G401 (cell line): ENCODE measurements at places on chromosomes 3 and 15.

GRCh38 chr3:69179740-69180372, 57.5 kb upstream of the LMOD3 start:
- no peak for DNase-seq

DNA sequence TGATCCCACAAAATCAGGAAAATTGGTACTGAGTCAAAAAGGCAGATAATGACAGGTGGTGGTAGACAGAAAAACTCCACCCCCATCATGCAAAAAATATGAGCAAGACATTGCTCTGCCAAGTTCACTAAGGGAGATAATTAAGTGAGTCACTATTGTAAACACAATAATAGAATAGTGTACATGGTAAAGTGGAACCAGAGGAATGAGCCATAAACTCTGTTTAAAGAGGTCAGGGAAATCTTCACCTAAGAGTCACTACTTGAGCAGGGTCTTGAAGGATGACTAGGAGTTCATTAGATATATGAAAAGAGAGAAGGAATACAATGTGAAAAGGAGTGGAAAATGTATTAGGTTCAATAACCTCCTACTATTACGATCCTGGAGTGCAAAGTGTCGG, 213.4 kb upstream of the PEX5L start:
- no peak for DNase-seq

DNA sequence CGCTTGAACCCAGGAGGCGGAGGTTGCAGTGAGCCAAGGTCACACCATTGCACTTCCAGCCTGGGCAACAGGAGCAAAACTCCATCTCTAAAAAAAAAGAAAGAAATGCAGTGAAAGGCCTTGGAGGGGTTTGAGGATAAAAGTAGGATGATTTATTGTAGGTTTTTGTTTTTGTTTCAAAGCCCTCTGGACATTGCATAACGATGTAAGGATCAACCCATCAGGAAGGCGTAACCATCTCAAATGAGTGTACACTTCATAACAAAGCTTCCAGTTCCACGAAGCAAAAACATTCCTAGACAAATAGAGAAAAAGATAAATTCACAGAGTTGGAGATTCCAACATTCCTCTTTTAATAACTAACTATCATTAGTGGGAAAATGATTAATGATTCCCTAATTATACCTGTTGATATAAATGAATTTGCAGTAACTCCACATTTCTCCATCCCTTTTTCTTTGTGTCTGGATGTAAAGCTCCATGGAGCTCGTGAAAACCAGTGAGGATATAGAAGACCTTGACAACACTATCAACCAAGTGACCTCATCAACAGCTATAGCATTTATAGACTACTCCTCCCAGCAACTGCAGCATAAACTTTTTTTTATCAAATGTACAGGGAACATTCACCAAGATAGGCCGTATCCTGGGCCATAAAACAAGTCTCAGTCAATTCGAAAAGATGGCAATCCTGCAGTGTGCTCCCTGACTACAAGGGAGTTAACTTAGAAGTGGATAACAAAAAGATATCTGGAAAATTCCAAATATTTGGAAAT, 48.7 kb upstream of the PPP4R2 start:
- no peak for DNase-seq

DNA sequence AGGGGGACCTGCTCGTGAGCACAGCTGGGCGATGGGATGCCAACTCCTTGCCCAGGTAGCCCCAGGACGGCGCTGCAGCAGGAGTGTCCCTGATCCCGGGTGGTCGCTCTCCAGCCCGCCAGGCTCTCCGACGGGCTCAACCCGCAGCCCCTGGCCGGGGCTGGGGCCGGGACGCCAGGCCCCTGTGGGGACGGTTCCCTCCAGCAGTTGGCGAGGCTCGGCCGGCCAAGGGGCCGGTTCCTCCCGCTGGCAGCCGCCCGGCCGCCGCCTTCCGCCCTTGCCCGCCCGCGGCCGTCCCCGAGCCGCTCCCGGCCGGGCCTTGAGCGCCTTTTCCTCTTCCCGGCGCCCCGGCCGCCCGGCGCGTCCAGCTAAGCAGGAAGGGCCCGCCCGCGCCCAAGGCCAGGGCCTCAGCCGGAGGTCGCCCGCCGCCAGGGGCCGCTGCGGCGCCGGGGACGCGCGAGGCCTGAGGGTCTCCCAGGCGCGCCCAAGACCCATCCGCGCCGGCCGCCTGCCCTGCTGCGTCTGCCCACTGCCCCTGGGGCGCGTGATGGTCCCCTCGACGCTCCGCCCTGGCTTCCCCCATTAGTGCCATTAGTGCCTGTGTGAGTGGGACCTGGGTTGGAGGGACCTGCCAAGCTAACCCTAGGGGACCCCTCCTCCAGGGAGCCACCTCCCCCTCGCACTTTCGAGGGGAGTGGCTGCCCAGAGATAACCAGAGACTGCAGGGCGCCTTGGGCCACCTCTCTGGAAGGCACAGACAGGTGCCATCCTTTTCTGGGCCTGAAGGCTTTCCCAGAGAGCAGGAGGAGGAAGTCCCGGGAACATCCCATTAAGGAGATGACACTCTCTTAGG, 106.4 kb downstream of the FBLN2 start:
- no peak for DNase-seq

GRCh38 chr15:75508840-75509532, 57.5 kb upstream of the SIN3A start:
- DNase-seq: peak; percentile 20

DNA sequence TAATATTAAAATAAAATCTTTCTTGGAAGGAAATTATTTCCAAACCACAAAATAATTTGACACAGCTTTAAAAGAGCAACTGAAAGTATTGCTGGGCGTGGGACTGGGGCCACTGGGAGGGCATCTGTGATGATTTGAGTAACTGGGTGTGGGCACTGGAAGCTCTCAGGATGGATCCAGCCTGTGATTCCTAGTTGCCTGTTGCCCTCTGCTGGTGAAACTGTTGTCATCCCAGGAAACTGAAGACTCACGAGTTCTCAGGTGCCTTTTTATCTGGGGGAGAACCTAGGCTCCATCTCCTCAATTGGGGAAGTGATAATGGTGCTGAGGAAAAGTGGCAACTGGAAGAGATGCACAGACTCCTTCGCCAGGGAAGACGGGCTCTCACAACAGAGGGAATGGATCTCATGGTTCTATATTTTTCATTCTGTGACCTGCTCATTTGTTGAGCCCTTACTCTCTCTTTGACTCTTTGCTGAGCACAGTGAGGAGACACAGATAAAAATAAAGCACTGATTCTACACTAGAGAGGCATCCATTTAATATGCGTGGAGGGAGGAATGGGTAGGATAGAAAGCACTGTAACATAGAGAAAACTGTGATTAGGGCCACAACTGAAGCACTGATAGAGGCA, 61.6 kb downstream of the TPRG1 start:
- DNase-seq: peak; percentile 94

DNA sequence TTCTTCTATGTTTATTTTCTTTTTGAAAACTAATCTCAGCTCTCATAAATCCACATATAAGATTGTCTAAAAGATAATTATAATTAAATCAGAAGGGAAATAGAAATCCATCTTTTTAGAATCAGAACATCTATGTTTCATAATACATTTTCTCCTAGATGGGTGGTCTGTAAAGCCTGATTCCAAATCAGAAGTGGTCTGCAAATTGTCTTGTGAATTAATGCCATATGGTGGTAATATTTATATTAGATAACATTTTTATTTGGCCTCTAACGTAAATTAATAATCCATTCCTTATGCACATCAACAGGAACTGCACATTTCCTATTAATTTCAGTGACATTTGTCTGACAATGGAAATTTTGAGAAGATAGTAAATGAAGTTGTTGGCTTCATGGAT, 52.8 kb upstream of the TBC1D5 start:
- no peak for DNase-seq

DNA sequence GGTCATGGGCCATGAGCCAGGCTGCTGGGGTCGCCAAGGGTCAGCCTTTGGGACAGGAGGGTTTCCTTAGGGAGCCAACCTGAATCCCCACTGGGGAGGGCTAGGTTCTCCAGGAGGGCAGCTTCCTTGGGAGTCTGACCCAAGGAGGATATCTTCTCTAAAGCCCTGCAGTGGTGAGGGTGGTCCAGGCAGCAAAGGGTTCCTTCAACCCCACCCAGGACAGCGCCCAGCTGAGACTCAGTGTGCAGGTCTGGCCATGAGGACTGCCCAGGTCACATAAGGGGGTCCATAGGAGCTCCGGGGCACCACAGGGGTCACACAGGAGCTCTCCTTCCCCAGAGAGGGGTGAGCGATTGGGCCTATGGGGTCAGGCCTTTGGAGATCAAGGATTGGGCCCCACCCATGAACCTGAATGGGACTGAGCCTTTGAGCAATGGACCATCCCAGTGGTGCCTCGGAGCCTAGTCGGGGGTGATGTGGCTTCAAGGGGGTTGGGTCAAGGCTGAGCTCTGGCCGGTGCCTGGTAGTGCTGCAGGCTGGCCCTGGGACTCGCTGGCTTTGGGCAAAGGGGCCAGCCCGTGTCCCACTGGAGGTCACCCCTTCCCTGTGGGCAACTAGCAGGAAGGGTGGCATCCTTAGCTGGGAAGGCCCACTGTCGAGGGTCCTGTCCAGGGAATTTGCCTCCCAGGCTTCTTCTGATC, 216.5 kb downstream of the SNRPN start:
- DNase-seq: no peak

DNA sequence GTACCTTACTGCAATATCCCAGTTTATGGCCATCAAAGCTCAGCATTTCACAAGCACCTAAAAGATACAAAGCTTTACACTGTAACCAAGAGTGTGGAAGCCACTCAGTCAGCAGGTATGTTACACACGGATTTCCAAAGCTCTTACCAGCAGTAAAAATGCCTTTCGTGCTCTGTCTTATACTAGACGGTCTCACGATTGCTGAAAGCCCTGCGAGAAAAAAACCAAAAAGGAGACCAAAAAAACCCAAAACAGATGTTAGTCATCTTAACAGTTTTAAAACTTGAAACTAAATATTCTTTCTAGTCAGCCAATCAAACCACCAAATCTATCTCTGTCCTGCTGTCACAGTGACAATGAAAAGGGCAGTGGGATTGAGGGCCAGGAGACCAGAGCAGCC, 39.0 kb downstream of the TAMM41 start:
- DNase-seq: no peak

DNA sequence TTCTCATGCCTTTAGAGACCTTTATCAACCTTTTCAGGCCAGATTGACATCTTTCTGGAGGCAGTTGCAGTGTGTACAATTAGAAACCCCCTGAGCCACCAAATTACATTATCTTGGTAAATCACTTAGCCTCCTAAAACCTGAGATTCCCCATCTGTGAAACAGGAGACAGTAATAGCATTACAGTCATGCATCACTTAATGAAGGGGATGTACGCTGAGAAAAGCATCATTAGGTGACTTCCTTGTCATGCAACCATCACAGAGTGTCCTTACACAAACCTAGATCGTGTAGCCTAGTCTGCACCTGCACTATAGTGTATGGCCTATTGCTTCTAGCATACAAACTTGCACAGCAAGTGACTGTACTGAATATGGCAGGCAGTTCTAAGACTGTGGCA, 400.8 kb upstream of the CNTN3 start:
- no peak for DNase-seq

GRCh38 chr15:88603885-88604284, 17.3 kb upstream of the AEN start:
- peak; percentile 62 for DNase-seq

GRCh38 chr15:75182187-75183131, 19.2 kb upstream of the C15orf39 start:
- no peak for DNase-seq

DNA sequence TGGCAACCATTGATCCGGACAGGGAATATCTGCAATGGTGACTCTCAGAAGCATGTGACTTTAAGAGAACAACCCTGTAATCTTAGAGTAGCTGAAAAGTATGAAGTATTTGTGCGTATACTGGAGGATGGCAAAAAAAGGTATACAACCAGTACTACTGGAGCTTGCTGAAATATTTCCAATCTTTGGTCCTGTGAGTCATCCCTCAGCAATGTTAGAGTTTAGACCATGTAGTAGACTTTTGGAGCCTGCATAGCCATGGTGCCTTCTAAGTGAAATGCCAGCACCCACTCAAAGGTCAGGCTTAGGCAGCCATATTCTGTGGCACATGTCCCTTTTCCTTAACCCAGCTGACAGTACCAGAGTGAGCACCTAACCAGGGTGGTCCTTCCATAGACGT, 429.4 kb downstream of the NTRK3 start:
- DNase-seq: no peak

DNA sequence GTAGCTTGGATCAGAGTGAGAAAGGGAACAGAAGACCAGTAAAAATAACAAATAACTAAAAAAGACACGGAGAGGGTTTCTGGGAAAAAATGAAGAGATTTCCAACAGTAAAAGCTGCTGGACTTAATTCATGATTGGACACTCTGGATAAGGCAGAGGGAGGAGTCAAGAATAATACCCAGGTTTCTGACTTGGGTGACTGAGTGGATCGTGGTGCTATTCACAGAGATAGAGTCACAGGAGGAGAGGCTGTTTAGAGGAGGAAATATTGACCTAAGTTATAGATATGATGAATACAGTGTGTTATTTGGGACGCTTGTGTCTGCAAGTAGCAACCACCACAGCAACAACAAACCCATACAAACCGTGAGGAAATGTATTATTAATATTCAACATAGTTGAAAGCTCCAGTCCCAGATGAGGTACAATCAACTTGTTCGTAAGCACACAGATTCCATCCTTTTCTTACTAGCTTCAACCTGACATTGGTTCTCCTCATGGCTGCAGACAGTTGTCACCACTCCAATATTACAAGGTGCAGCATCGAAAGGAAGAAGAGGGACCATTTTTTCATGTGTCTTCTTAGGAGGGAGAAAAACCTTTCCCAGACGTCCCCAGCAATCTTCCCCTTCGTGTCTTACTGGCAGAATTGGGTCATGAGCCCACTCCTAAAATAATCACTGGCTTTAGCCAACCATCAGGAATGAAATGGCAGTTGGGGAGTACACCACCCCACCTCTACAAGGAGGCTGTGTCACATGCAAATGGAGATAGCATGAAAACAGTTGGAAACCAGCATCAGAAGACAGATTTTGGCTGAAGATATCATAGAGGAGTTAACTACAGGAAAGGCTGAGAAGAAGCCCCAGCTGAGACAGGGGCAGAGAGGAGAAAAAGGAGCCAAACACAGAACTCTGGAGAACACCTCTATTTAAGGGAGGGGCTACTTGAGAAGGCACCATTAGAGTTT, 387.8 kb downstream of the SHQ1 start:
- DNase-seq: no peak
